ENCODE measurements at places on chromosomes 1 and 21.

- H3K4me3 ChIP-seq = no peak overlapping the region
- no peak overlapping the region for H3K27ac ChIP-seq
- no peaks in the 10 kb centered on the region for H3K27me3 ChIP-seq
- no peak for DNase-seq
These were observed 20.1 kb downstream of the COP1 start for GRCh38 chr1:176187001-176187400.

DNA sequence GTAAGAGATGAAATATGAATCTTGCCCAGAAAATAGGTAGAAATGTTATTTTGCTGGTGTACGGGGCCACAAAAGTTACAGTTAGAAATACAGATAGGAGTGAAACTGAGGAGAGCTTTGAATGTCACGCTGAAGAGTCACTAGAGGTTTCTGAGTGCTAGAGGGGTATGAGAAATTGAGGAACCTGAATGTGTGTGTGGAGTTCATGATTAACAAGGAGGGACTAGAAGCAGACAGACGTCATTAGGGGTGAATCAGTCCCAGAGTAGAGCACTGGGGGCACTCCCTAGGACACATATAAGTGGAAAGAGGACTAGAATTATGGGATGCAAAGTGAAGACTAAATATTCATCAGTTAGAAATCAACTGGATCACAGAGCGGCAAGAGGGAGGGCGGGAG, 188.9 kb upstream of the MAP1LC3C start:
- H3K4me1 ChIP-seq = no peaks in the 10 kb centered on the region
- no peaks in the 10 kb centered on the region for H3K27me3 ChIP-seq
- no peaks in the 10 kb centered on the region for H3K36me3 ChIP-seq
- no peak overlapping the region for H3K27ac ChIP-seq
- H3K4me3 ChIP-seq = no peak overlapping the region

GRCh38 chr1:205370780-205371179, 14.1 kb upstream of the KLHDC8A start:
- peaks cover 36% of the 10 kb centered on the region for H3K27me3 ChIP-seq
- H3K4me1 ChIP-seq = peaks cover 16% of the 10 kb centered on the region
- no peak for DNase-seq
- no peak overlapping the region for H3K27ac ChIP-seq
- H3K4me3 ChIP-seq = no peak overlapping the region

GRCh38 chr1:68210829-68211228, 21.5 kb downstream of the WLS start:
- no peaks in the 10 kb centered on the region for H3K4me1 ChIP-seq
- H3K4me3 ChIP-seq = no peak overlapping the region
- no peaks in the 10 kb centered on the region for H3K36me3 ChIP-seq
- peaks cover 7% of the 10 kb centered on the region for H3K27me3 ChIP-seq

DNA sequence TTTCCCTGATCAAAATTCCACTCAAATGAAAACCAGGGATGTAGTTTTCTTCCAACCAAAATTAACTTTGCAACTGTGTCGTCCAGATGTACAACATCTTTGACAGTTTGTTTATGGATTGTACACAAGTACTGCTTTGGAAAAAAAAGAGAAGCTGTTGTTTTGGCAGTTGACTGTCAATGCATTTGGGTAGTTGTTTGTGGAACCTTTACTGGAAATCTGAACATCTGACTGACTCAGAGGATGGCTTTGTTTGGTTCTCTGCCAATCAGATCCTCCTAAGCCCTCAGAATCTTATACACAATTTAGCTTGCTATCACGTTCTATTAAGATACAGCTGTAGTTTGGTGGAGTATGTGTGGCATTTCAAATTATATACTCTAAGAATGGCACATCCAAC, 195.0 kb downstream of the KCNK2 start:
- no peak for DNase-seq
- H3K27me3 ChIP-seq = no peaks in the 10 kb centered on the region
- H3K27ac ChIP-seq = no peak overlapping the region

GRCh38 chr21:42923553-42924432, 1.6 kb downstream of the ERVH48-1 start:
- peak; percentile 74 for DNase-seq
- no peaks in the 10 kb centered on the region for H3K36me3 ChIP-seq
- peak overlapping the region; percentile 35 for H3K4me3 ChIP-seq
- H3K4me1 ChIP-seq = peaks cover 16% of the 10 kb centered on the region
- no peaks in the 10 kb centered on the region for H3K27me3 ChIP-seq

GRCh38 chr21:38833117-38833516, 27.4 kb downstream of the ETS2 start:
- H3K4me3 ChIP-seq = no peak overlapping the region
- no peaks in the 10 kb centered on the region for H3K36me3 ChIP-seq
- H3K27ac ChIP-seq = no peak overlapping the region
- H3K27me3 ChIP-seq = peaks cover 7% of the 10 kb centered on the region
- no peak for DNase-seq

DNA sequence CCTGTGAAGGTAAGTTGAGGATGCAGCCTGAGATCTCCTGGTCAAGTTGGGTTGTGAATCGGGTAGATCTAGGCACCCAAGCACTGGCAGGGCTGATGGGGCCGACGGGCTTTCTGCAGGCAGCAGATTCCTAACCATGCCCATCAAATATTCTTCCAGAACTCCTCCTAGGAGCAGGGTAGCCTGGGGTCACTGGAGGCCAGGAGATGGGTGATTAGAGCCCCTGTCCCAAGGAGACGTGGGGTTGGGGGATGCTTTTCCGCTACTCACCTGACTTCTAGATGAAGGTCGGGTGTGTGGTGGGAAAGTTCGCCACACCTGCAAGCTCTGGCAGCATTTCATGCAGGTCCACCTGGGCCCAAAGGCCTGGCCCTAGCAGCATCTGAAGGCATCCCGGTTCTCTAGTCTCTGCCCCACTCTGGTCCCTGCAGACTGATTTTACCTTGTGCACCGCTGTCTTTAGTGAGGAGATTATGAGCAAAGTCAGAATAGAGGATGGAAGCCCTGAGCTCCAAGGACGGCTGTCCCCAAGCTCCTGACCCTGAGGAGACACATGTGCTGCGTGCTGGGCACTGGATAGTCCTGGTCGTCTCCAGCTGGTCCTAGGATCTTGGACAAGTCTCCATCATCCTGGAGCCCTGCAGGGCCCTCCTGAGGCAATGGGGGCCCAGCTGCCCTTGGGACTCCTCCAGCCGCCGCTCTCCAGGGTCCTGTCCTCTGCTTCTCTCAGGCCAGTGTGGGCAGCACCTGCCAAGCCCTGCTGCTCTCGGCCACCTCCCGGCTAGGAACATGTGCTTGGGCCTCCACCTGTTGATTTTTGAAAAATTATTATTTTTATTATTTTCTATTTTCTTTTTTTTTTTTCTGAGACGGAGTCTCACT, 21.8 kb upstream of the C2CD2 start:
- DNase-seq = no peak
- H3K4me1 ChIP-seq = peaks cover 9% of the 10 kb centered on the region
- H3K36me3 ChIP-seq = no peaks in the 10 kb centered on the region
- H3K27ac ChIP-seq = no peak overlapping the region
- no peak overlapping the region for H3K4me3 ChIP-seq
- no peaks in the 10 kb centered on the region for H3K27me3 ChIP-seq

DNA sequence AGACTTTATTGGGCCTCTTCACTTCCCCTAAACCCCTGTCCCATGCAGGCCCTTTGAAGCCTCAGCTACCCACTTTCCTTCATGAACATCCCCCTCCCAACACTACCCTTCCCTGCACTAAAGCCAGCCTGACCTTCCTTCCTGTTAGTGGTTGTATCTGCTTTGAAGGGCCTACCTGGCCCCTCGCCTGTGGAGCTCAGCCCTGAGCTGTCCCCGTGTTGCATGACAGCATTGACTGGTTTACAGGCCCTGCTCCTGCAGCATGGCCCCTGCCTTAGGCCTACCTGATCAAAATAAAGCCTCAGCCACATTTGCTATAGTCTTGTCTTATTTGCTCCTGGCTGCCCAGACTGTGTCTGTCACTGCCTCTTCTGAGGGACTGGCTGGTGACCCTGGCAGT, 5.5 kb downstream of the GSTM4 start:
- no peak overlapping the region for H3K27ac ChIP-seq
- H3K27me3 ChIP-seq = no peaks in the 10 kb centered on the region
- no peak for DNase-seq
- H3K4me1 ChIP-seq = no peaks in the 10 kb centered on the region

DNA sequence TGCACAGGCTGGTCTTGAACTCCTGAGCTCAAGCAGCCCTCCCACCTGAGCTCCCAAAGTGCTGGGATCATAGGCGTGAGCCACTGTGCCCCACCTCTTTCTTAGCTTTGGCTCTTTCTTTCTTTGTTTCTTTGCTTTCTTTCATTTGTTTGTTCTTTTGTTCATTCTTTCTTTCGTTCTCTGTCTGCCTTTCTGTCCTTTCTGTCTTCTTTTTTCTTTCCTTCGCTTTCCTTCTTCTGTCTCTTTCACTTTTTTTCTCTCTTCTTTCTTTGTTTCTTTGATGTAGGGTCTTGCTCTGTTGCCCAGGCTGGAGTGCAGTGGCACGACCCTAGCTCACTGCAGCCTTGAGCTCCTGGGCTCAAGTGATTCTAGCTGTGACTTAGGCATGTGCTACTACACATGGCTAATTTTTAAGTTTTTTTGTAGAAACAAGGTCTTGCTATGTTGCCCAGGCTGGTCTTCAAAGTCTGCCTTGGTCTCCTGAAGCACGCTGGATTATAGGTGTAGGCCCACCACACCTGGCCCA, 18.9 kb downstream of the SOX13 start:
- no peak overlapping the region for H3K4me3 ChIP-seq
- DNase-seq = no peak
- H3K27me3 ChIP-seq = peaks cover 4% of the 10 kb centered on the region
- no peak overlapping the region for H3K27ac ChIP-seq
- H3K36me3 ChIP-seq = no peaks in the 10 kb centered on the region

- peaks cover 2% of the 10 kb centered on the region for H3K27me3 ChIP-seq
- H3K27ac ChIP-seq = no peak overlapping the region
- H3K36me3 ChIP-seq = no peaks in the 10 kb centered on the region
These were observed 205.6 kb downstream of the RHOU start for GRCh38 chr1:228940926-228941325.

- H3K36me3 ChIP-seq = no peaks in the 10 kb centered on the region
- H3K4me3 ChIP-seq = no peak overlapping the region
- H3K27ac ChIP-seq = no peak overlapping the region
These were observed 55.7 kb downstream of the C21orf91 start for GRCh38 chr21:17763288-17764037.

DNA sequence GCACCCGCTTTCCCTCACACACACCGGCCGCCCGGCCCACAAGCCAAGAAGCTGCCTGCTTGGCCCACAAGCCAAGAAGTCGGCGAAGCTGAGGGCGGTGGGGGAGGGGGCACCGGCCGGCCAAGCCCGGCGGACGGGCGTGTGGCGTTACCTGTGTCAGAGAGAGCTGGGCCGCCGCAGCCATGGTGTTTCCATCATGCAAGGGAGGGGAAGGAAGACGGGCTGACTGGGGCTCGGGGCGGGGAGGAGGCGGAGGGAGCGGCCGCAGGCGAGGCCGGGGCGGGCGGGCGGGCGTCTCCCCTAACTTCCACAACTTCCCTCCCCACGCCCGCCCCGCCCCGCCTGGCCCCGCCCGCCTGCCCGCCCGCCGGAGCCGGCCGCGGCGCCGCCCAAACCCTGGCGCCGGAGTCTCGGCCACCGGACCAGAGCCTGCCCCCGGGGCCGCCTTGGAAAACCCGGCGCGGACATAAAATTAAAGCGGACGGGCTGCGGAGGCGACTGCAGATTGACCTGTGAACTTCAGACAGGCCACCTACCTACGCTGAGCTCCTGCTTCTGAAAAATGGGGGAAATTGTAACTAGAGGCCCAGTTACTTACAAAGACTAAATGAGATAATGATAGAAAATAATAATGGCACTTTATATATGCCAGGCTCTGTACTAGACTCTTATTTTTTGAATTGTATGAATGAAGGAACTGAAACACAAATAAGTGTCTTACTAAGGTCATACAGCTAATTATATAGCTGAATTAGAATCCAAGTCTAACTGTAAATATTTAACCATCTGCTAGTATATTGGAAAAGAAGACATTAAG, at the start of gene EPS15:
TSS of gene EPS15 (minus strand) at position 219 of the 817 bp plus-strand sequence. CDS start at position 184, 35 bp downstream.
- peaks cover 4% of the 10 kb centered on the region for H3K36me3 ChIP-seq
- peak within 1 kb of the TSS; percentile 98 for H3K27ac ChIP-seq
- peak; percentile 82 for DNase-seq
- H3K4me3 ChIP-seq = peak within 1 kb of the TSS; percentile 98
- no peaks in the 10 kb centered on the region for H3K27me3 ChIP-seq
- H3K4me1 ChIP-seq = peaks cover 61% of the 10 kb centered on the region

DNA sequence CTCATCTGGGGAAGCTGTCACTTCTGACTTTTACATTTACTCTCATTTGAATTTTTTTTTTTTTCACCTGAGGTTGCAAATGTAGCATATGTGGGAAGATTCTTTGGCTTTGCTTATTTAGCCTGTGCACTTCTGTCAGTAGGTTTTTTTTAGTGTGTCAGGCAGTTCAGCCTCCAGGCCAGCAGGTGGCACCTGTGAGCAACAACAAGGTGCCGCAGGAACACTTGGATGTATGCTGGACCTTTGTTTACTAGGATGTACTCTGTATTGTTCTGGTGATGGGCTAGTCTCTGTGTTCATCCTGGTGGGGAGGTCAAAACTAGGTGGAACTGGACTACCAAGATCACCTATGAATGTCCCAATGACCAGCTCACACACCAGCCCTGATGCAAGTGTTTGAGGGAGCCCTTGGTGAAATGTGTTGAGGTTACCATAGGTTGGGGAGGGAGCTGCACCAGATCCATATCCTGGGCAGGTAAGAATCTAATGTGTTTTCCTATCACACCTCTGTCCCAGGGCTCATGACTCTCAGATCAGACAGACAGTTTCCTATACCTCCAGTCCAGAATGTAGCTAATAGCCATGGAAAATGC, 618.2 kb downstream of the BRINP3 start:
- no peak overlapping the region for H3K27ac ChIP-seq
- no peak overlapping the region for H3K4me3 ChIP-seq
- no peaks in the 10 kb centered on the region for H3K36me3 ChIP-seq
- H3K27me3 ChIP-seq = no peaks in the 10 kb centered on the region

GRCh38 chr21:29465546-29465945, 166.8 kb downstream of the BACH1 start:
- no peaks in the 10 kb centered on the region for H3K4me1 ChIP-seq
- no peaks in the 10 kb centered on the region for H3K36me3 ChIP-seq
- no peaks in the 10 kb centered on the region for H3K27me3 ChIP-seq

DNA sequence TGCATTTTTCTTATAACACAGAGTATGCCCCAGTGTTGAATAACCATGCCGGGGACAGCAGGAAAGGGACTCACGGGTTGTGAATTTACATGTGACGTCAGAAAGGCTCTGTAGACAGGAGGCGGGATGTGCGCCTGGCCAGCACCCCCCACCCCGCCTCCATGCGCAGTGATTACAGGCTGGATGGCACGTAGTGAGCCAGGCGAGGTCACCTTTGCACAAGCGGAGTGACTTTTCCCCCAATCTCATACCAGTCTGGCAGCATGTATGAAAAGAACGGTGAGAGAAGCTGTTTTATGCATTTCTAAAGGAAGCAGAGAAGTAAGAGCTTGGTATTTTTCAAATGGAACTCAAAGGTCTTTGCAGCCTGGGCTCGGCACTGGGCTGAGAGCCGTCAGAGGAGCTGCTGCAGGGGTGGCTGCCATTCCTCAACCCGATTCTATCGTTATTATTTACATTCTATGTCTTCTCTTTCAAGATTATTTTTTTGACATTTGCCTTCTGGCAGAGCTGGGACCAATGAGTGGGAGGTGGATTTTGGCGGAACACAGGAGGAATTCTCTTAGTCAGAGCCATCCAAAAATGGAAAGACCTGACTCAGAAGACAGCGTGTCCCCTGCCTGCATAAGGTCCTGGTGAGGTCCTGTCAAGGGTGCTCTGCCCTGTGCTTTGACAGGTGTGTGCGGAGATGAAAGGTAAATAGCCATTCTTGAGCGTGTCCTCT, 115.6 kb upstream of the SLC45A1 start:
- H3K36me3 ChIP-seq = no peaks in the 10 kb centered on the region
- no peak overlapping the region for H3K4me3 ChIP-seq
- H3K4me1 ChIP-seq = peaks cover 6% of the 10 kb centered on the region
- no peak for DNase-seq

Measured in activated T-helper 1 cell treated with anti-CD3 and anti-CD28 coated beads, Interleukin-12 subunit alpha, Interleukin-12 subunit beta, Interleukin-2, Interleukin-4 antibody, amounts not matched to agents 30 ng/mL and 10 ng/mL and 1 ng/mL, durations not matched to agents 14 hours and 24 hours and 36 hours (primary cell).